ENCODE measurements at places on chromosomes 5 and 9. TPM values are rescaled to one million over a fixed set of nuclear protein-coding genes. Genes with fewer than 3 reads are reported as not detected.

CD180 gene
- total RNA-seq = not detected

CCNG1 gene
- total RNA-seq = 152 TPM

STOML2 gene
- total RNA-seq = 119 TPM

PCDHGB1 gene
- 0.81 TPM for total RNA-seq

RNF183 gene
- total RNA-seq = not detected

Data from cardiac atrium fibroblast (primary cell).